ENCODE measurements at places on chromosomes 7 and 10. TPM values are rescaled to one million over a fixed set of nuclear protein-coding genes. Genes with fewer than 3 reads are reported as not detected.

DNA sequence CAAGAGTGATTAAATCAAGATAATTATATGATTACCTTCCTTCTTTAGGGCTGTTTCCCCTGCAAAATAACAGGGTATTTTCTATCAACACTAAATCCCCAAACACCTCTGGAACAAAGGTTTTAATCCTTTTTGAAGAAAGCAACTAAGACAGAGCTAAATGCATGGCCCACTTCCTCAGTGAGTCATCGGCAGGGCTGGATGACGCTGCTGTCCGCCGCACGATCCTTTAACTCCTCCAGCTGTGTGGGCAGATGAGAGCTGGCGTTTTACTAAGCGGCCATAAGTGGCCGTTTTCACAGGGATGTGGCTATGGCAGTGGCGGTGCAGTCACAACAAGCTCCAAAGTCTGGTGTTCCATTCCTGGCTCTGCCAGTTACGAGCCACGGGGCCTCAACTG, 76.0 kb upstream of the C1QL3 start:
- H3K4me1 ChIP-seq, result no peaks in the 10 kb centered on the region
- peaks cover 13% of the 10 kb centered on the region for H3K36me3 ChIP-seq
- H3K27ac ChIP-seq, result no peak overlapping the region
- no peak overlapping the region for H3K4me3 ChIP-seq
- no peaks in the 10 kb centered on the region for H3K27me3 ChIP-seq
- no peak for DNase-seq

The AUTS2 gene
- 7.9 TPM for total RNA-seq

DNA sequence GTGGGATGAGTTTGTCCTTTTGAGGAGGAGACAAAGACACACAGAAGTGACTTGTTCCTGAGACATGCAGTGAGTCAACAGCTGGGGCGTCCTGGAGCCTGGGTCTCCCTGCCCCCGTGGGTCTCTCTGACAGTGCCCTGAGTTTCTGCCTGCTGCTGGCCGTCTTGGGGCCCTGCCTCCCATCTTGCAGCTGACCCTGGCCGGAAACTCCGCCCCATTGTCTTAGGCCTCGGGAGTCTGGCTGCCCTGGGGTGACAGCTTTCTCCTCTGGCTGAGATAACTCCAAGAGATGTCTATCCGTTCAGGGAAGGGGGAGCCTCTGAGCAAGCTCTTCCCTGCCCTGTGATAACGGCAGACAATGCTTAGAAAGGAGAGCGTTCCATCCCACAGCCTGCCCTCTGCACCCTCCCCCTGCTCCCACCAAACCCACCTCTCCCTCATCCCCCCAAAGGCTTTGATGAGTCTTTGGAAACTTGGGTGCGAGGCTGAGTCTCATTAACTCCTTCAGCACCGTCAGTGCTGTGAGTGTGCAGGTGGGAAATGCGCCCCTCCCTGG, 69.5 kb upstream of the PODXL start:
- DNase-seq, result no peak
- peaks cover 19% of the 10 kb centered on the region for H3K27me3 ChIP-seq
- H3K4me3 ChIP-seq, result no peak overlapping the region
- H3K4me1 ChIP-seq, result no peaks in the 10 kb centered on the region

The ERVW-1 gene
- total RNA-seq, result not detected

GRCh38 chr10:76176166-76176550, 744.7 kb downstream of the LRMDA start:
- no peak for DNase-seq
- no peak overlapping the region for H3K4me3 ChIP-seq
- H3K4me1 ChIP-seq, result peaks cover 4% of the 10 kb centered on the region
- no peaks in the 10 kb centered on the region for H3K36me3 ChIP-seq
- no peaks in the 10 kb centered on the region for H3K27me3 ChIP-seq

DNA sequence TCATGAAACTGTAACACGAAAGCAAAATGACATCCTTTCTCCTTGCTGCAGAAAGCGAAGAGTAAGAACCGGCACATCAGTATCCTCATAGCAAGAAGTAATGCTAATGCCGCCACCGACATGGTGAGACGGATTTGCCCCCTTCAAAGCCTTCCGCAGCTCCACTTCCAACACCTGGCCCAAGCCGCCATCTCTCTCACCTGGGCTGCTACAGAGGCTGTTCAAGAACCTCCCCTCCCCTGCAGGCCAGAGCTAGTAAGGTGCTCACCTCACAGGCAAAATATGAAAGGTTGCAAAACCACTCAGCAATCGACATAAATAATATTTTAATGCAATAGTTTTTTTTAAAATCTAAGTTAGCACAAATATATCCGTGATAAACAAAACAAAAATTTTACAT, 123.9 kb upstream of the FRMD4A start:
- H3K27me3 ChIP-seq, result peaks cover 14% of the 10 kb centered on the region
- peaks cover 4% of the 10 kb centered on the region for H3K36me3 ChIP-seq
- H3K4me3 ChIP-seq, result no peak overlapping the region
- no peak overlapping the region for H3K27ac ChIP-seq
- H3K4me1 ChIP-seq, result peaks cover 5% of the 10 kb centered on the region
- DNase-seq, result no peak

- no peaks in the 10 kb centered on the region for H3K27me3 ChIP-seq
- no peak for DNase-seq
- H3K36me3 ChIP-seq, result no peaks in the 10 kb centered on the region
- no peak overlapping the region for H3K4me3 ChIP-seq
These were observed 69.8 kb downstream of the CTTNBP2 start for GRCh38 chr7:117803476-117803875.

The CYP2E1 gene
- 1.4 TPM for total RNA-seq

The AKR1B15 gene
- total RNA-seq, result not detected

GRCh38 chr10:26525586-26525985, 87.4 kb downstream of the APBB1IP start:
- H3K4me1 ChIP-seq, result peaks cover 15% of the 10 kb centered on the region
- no peak for DNase-seq
- no peak overlapping the region for H3K4me3 ChIP-seq
- no peaks in the 10 kb centered on the region for H3K27me3 ChIP-seq
- peak overlapping the region; percentile 30 for H3K27ac ChIP-seq
- peaks cover 6% of the 10 kb centered on the region for H3K36me3 ChIP-seq

The AEBP1 gene
- 18.4 TPM for total RNA-seq

GRCh38 chr7:87709258-87709657, 81.1 kb downstream of the RUNDC3B start:
- peaks cover 15% of the 10 kb centered on the region for H3K27me3 ChIP-seq
- H3K4me3 ChIP-seq, result no peak overlapping the region
- H3K27ac ChIP-seq, result no peak overlapping the region
- no peaks in the 10 kb centered on the region for H3K4me1 ChIP-seq
- DNase-seq, result no peak
- H3K36me3 ChIP-seq, result no peaks in the 10 kb centered on the region

The PRSS2 gene
- not detected for total RNA-seq

- H3K36me3 ChIP-seq, result no peaks in the 10 kb centered on the region
- no peak for DNase-seq
- H3K27me3 ChIP-seq, result peaks cover 61% of the 10 kb centered on the region
- H3K4me1 ChIP-seq, result peaks cover 6% of the 10 kb centered on the region
- H3K4me3 ChIP-seq, result no peak overlapping the region
These were observed 8.7 kb upstream of the IL6 start for GRCh38 chr7:22718200-22718711.

GRCh38 chr7:42645906-42646305, 266.0 kb downstream of the C7orf25 start:
- H3K4me1 ChIP-seq, result no peaks in the 10 kb centered on the region
- no peaks in the 10 kb centered on the region for H3K36me3 ChIP-seq
- no peak overlapping the region for H3K27ac ChIP-seq
- DNase-seq, result no peak
- no peak overlapping the region for H3K4me3 ChIP-seq

- H3K27me3 ChIP-seq, result no peaks in the 10 kb centered on the region
- H3K4me1 ChIP-seq, result no peaks in the 10 kb centered on the region
- no peak overlapping the region for H3K27ac ChIP-seq
These were observed 27.4 kb upstream of the SYPL1 start for GRCh38 chr7:106139265-106140251.

The STEAP1 gene
- total RNA-seq, result 2.1 TPM

DNA sequence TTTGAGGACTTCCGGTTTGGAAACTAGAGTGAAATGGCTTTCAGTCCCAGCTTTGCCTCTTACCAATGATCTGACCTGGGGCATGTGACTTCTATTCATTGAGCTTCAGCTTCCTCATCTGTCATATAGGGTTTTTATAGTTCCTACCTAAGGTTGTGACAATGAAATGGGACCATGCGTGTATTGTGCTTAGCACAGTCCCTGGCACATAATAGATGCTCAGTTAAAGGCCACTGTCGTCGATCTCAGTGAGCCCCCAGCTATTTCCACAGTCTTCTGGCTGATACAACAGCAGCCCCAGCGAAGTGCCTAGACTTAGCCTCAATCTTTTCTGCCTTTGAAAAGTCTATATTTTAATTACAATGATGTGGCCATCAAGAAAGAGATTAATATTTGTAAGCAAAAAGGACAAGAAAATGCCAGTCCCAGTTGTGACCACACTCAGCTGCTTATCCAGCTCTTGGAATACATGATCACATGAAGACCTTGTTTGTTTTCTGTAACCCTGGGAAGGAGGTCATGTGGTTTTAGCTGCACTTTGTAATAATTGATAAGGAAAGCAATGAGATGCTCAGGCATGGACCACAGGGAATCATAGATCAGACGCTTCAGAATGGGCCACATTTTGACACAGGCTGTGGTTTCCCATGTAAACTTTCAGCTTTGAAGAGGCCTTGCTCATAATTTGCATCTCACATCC, 44.6 kb downstream of the VWA2 start:
- no peak overlapping the region for H3K27ac ChIP-seq
- no peak for DNase-seq
- H3K4me3 ChIP-seq, result no peak overlapping the region
- no peaks in the 10 kb centered on the region for H3K4me1 ChIP-seq
- H3K36me3 ChIP-seq, result no peaks in the 10 kb centered on the region

GRCh38 chr7:43546231-43546630, 36.7 kb upstream of the STK17A start:
- H3K27me3 ChIP-seq, result peaks cover 21% of the 10 kb centered on the region
- no peaks in the 10 kb centered on the region for H3K36me3 ChIP-seq
- no peak for DNase-seq

The TEX47 gene
- total RNA-seq, result not detected

The WEE2 gene
- not detected for total RNA-seq

Measured in activated T-cell treated with anti-CD3 and anti-CD28 coated beads, Interleukin-2, amount 50 U/mL, for 72 hours (primary cell).